Hematopoietic multipotent progenitor cell (in vitro differentiated cells): ENCODE measurements at places on chromosomes 7 and 10.

DNA sequence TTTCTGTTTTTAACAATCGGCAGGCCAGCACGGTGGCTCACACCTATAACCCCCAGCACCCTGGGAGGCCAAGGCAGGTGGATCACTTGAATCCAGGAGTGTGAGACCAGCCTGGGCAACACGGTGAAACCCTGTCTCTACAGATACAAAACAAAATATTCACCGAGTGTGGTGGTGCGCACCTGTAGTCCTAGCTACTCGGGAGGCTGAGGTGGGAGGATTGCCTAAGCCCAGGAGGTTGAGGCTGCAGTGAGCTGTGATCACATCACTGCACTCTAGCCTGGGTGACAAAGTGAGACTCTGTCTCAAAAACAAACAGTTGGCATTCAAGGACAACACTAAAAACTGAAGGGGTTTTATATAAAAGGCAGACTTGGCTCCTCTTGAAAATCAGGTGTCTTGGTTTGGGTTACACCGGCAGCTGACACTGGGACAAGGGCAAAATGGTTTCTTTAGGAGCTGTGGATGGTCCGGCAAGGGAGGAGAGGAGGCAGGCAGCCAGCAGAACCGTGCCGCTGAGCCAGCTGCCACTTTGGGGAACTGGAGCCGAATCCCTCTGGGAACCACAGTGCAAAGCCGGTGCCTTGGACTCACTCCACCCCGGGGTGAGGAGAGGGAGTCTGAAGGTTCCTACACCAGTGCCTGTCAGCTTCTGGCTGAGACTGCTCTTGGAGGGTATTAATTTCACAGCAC lies 52.6 kb downstream of the CHST3 start:
- no peak for DNase-seq

GRCh38 chr7:1239803-1240516 lies 7.3 kb downstream of the UNCX start:
- no peak for DNase-seq

DNA sequence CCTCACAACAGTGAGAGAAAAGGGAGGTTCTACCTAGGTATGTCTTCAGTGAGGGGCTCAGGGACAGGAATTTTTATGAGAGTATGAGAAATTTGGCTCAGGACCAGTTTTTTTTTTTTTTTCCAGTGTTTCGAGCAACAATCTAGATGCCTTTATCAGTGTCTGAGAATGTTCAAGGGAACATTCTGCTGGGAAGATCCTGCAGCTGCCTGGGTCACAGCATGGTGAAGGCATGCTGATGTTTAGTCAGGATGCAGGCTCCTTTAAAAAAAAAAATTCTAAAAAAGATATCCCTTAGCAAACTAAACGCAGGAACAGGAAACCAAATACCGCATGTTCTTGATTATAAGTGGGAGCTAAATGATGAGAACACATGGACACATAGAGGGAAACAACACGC lies 31.0 kb downstream of the SBDS start:
- no peak for DNase-seq

DNA sequence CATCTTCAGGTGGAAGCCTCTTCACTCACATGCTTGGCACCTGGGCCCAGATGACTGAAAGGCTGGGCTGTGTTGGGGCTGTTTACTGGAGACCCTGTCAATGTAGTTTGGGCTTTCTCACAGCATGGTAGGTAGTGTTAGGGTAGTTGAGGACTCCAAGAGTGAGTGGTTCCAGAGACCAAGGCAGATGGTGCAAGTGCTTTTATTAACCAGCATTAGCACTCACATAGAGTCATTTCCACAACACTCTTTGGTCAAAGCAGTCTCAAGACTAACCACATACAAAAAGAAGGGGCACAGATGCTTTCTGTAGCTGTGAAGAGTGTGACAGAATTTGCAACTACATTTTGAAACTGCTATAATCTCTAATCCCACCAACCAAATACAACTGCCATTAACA lies 135.0 kb downstream of the RTKN2 start:
- no peak for DNase-seq

GRCh38 chr7:139673230-139673629 lies 104.6 kb downstream of the HIPK2 start:
- DNase-seq = no peak

DNA sequence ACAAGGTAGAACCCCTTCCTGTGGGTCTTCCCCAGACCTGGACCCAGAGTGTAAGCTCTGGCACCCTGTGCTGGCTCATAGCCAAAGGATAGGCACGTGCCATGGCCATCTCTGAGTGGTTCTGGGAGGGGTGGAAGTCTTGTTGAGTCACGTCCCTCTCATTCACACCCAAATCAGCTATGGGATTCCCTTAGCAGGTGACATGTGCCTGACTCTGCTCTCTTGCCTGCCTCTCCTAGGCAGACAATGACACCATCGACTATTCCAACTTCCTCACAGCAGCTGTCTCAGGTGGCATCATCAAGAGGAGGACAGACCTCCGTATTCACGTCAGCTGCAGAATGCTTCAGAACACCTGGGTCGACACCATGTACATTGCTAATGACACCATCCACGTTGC lies 59.8 kb downstream of the C10orf120 start:
- no peak for DNase-seq

DNA sequence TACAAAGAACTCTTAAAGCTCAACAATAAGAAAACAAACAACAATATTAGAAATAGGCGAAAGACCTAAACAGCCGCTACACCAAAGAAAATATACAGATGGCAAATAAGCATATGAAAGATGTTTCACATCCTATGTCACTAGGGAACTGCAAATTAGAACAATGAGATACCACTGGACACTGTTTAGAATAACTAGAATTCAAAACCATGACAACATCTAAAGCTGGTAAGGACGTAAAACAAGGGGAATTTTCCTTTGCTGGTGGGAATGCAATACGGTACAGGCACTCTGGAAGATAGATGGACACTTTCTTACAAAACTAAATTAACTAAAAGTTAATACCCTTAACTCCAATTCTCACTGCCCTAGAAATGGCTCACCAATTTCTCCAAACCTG lies 44.5 kb downstream of the THSD7A start:
- no peak for DNase-seq

- DNase-seq = peak; percentile 25
Observed at GRCh38 chr10:59465088-59465487, 102.7 kb upstream of the FAM13C start.

- DNase-seq = no peak
Observed at GRCh38 chr10:59479426-59479825, 117.1 kb upstream of the FAM13C start.

- no peak for DNase-seq
Observed at GRCh38 chr7:135620447-135620846, 41.9 kb upstream of the STMP1 start.
